A673 (cell line): ENCODE measurements at places on chromosomes 5 and 9. TPM values are rescaled to one million over a fixed set of nuclear protein-coding genes. Genes with fewer than 3 reads are reported as not detected.

DNA sequence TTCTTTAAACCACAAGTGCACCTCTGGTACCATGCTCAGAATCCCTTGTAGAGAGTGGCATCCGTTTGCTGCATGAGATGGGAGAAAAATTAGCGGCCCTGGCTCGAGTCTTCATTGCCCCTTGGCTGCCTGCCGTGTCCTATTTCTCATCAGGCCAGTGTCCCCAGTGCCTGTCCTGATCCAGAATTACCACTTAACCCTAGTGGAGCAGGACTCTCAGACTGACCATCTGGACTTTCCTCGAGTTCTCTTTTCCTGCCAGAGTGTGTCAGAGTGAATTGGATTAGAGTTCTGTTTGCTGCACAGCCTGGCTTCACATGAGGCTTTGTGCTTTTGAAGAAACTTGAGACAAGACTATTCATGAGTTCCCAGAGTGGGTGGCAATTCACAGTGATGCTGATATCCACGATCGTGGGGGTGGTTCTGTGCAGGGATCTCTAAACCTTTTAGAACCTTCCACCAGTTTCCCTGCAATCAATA lies 92.6 kb downstream of the C9orf152 start:
- DNase-seq: no peak

The SMIM33 gene
- not detected in 2 replicates for total RNA-seq

The CHSY3 gene
- not detected in 2 replicates for total RNA-seq

The FNBP1 gene
- 200 and 215 TPM in 2 replicates for total RNA-seq

The ANKRD33B gene
- 0.75 and 1.1 TPM in 2 replicates for total RNA-seq

DNA sequence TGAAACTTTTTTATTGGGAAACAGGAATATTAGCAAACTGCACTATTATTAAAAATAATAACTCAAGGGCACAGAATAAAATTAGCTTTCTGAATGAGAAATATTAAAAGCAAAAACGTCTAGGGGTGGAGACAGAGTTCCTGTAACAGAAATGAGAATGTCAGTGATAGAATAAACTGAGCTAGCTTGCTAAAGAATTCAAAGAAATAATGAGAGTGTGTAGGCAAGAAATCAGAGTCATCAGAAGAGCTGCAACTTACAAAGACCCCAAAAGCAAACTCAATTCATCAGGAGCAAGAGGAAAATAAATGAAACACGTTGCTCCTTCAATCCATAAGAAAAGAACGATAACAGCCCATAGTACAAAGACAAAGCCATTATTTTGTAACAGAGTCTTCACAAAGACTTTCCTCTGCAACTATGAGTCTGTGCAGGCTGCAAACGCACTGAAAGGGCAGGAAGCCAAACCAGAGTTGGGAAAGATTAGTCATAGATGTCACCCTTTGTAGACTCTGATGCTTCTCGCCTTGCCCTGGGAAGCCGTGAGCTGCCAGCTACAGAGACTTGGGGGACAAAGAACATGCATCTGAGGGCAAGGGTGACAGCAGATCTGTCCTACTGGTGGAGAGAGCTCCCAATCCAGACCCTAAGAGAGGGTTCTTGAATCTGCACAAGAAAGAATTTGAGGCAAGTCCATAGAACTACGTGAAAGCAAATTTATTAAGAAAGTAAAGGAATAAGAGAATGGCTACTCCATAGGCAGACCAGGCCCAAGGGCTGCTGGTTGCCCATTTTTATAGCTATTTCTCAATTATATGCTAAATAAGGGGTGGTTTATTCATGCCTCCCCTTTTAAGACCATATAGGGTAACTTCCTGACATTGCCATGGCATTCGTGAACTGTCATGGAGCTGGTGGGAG lies 40.8 kb downstream of the SHC3 start:
- DNase-seq: peak; percentile 60

DNA sequence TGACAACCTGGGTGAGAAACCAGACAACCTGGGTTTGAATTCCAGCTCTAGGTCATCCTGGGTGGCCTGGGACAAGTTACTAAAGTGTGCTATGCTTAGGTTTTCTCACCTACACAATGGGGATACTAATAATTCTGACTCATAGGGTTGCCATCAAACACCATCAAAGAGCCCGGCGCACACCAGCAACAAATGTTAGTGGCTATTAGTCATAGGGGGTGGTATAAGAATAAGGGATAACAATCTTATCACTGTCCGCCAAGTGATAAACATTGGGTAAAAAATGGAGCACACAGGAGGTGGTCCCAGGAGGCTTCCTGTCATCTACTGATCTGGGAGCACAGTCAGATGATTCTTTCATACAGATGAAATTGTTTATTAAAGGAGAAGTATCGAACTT lies 61.4 kb upstream of the AFAP1L1 start:
- DNase-seq: no peak

- DNase-seq: no peak
Measured at GRCh38 chr9:74639112-74639511, 142.0 kb downstream of the RORB start.

The PALM2AKAP2 gene
- total RNA-seq: 5.0 and 5.7 TPM in 2 replicates

GRCh38 chr5:160469156-160470144 lies 47.8 kb downstream of the PTTG1 start:
- DNase-seq: no peak

DNA sequence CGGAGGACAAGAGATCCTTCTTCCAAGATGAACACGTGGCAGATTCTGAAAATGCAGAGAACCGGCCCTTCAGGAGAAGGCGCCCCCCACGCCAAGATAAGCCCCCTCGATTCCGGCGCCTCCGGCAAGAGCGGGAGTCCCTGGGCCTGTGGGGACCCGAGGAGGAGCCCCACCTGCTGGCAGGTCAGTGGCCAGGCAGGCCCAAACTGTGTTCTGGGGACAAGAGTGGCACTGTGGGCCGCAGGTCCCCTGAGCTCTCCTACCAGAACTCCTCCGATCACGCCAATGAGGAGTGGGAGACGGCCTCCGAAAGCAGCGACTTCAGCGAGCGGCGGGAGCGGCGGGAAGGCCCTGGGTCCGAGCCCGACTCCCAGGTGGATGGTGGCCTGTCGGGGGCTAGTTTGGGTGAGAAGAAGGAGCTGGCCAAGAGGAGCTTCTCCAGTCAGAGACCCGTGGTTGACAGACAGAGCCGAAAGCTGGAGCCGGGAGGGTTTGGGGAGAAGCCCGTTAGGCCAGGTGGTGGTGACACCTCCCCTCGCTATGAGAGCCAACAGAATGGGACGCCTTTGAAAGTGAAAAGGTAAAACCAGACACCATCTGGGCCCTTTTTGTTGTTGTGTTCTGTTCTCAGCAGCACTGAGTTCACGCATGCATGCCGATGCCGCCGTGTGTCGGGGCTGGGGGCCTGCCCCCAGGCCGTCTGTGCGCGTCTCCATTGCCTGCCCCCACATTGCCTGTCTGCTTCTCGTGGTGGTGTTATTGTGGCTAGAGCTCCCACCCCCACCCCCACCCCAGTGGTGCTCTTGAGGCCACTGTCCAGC lies 26.6 kb upstream of the POMT1 start:
- no peak for DNase-seq

- DNase-seq: no peak
Measured at GRCh38 chr5:35538198-35538931, 79.3 kb upstream of the SPEF2 start.

The SLC1A3 gene
- 20.5 and 28.9 TPM in 2 replicates for total RNA-seq

DNA sequence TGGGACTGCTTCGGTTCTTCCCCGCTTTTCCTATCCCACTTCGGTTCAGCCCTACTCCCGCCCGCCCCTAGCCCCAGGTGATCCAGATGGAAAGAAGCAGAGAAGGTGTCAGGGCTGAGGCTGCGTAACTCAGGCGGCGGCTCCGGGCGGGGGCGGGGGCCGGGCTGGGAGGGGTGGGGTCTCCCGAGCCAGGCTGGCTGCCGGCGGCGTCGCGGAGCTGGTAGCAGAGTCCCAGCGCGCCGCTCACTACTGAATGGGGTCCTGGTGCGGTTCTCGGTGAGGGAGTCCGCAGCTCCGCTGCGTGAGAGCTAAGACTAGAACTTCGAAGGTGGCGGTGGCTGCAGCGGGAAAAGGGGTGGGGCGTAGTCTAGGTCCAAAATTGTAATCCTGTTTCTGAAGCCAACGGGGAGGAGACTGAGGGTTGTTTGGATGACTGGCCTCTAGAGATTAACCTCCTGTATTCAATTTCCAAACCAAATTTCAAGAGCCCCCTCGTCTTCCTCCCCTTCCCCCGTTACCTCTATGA lies 1.4 kb downstream of the PRR16 start:
- no peak for DNase-seq

The RLN1 gene
- not detected in 2 replicates for total RNA-seq

DNA sequence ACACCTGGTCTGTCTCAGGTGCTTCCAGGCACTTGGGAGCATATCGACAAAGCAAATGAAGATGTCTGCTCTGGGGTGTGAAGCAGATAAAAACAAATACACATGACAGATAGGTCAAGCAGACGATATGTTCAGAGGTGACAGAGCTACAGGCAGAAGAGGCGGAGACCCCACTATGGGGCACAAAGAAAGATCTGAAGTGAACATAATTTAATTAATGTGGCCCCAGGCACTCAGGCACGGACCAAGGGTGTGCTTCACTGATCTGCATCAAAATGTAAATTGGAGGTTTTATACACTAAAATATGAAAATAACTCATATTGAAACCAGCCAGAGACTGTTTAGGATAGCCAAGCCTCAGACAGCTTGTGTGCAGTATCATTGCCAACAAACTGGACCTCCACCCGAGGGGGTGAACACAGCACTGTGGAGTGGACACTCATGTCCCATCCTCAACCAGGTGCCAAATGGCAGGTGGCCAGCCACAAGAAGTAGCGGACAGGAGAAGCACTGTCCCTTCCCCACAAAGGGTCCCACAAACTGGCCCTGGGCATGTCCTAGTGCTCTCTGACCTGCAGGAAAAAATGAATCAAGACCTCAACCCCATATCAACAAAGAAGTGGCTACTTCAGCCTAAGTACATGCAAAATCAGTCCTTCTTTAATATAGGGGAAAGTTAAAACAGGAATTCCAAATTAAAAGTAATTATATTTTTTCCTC lies 29.2 kb downstream of the ROR2 start:
- no peak for DNase-seq

DNA sequence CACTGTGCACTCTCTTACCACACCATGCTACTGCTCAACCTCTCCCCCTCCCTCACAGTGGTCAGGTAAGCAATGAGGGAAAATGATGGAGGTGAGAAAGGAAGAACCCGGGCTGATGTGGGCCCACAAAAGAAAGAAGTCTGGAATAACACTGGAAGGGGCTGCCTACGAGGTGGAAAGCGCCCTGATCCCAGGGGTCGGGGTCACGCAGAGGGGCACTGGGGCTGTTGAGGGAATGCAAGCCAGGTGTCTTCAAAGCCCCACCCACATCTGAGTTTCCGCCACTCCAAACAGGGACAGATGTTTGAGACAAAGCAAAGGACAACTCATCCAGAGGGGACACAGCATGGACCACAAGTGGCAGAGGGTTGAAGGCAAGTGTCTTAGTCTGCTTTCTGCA lies 4.2 kb downstream of the TNIP1 start:
- DNase-seq: no peak

GRCh38 chr5:56616454-56617160 lies 198.7 kb upstream of the MAP3K1 start:
- DNase-seq: no peak

- no peak for DNase-seq
Measured at GRCh38 chr5:154302161-154302560, 111.6 kb downstream of the GALNT10 start.

- no peak for DNase-seq
Measured at GRCh38 chr9:112121633-112122032, 53.5 kb downstream of the SUSD1 start.
